Right forelimb (tissue), 1 donor: ENCODE measurements at places on chromosomes 4 and X.

GRCh38 chr4:16116493-16116990 lies 32.7 kb upstream of the PROM1 start:
- no peak for DNase-seq

- DNase-seq: no peak
Measured at GRCh38 chr4:88582493-88582892, 9.8 kb upstream of the HERC3 start.

- no peak for DNase-seq
Measured at GRCh38 chr4:181659202-181659601, 584.0 kb upstream of the TENM3 start.

DNA sequence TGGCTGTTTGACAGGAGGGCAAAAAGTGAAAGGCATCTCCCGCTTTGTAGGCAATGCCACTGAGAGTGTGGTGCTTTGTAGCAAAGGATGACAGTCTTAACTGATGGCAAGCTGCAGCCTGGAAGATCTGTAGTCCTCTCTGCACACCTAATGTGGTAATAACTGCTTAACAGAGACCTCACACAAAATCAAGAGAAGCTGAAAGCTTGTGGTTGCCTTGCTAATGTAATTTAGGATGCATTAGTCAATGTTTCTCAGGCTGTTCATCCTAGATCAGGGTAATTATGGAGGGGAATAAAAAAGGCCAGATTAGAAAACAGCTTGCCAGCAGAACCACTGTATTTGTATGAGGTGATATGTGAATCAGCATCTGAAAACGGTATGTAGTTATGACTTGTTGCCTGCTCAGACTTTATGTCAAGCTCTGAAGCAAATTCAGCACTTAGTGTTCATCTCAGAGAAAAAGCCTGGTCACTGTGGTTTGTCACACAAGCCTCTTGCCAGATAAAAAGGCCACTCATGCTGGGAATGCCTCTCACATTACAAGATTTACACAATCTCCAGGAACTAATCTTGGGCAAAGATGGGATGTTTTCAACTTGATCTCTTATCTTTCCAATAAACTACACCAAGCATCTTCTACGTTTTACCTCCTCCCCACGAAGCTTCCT lies 130.8 kb downstream of the ENOX2 start:
- DNase-seq: no peak

DNA sequence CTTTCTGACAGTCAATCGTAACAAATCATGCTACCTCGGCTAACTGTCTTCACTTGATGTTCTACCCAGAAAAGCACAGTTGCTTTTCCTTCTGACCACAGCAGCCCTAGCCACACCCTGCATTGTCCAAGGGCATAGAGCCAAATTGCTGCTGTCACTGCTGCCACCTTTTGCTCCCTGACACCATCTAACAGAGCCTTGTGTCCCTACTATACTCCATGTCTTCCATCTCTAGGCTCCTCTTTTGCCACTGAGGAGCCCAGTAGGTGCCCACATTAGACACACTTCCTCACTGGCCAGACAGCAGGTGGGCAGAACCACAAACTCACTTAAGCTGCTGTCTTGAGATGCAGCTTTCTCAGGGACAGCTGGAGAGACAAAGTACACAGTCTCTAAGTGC lies 91.4 kb downstream of the ANXA3 start:
- DNase-seq: no peak

- no peak for DNase-seq
Measured at GRCh38 chrX:22147214-22147613, 115.1 kb downstream of the PHEX start.

GRCh38 chr4:82293304-82293703 lies 80.5 kb downstream of the HNRNPD start:
- DNase-seq: no peak

DNA sequence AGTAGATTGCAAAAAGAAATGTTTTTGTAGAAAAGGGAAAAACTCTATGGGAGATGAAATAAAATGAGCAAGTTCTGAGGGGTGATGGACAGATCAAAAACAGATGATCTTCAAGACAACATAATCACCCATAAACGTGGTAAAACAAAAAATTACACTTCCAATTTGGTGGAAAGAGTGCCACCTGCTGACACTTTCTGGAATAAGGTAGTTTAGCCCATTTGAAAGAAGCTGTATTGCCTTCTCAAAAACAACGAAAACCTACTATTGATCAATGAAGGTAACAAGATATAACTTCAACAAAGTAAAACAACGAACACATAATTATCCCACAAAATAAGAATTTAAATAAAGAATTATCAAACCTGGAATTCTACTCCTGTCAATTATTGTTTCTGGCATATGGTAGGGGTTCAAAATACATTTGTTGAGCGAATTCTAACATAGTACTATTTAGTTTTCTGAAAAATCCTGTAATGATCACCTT lies 2.5 kb downstream of the COQ2 start:
- peak; percentile 48 for DNase-seq

- no peak for DNase-seq
Measured at GRCh38 chr4:128427832-128428366, 140.3 kb upstream of the PGRMC2 start.

DNA sequence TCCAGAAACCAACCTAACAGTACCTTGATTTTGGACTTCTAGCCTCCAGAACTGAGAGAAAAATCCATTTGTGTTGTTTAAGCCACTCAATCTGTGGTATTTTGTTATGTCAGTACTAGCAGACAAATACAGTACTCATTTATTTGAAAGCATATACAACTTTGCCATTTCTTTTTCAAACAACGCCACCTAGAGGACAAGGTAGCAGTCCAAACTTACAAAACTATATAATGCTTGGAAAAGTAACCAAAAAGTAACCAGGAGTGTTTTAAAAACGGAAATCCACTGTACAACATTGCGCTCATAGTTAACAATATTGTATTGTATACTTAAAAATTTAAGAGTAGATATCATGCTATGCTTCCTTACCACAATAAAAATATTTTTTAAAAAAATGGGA lies 37.0 kb upstream of the FGF13 start:
- no peak for DNase-seq

GRCh38 chr4:123299212-123299691 lies 97.3 kb upstream of the SPRY1 start:
- no peak for DNase-seq

DNA sequence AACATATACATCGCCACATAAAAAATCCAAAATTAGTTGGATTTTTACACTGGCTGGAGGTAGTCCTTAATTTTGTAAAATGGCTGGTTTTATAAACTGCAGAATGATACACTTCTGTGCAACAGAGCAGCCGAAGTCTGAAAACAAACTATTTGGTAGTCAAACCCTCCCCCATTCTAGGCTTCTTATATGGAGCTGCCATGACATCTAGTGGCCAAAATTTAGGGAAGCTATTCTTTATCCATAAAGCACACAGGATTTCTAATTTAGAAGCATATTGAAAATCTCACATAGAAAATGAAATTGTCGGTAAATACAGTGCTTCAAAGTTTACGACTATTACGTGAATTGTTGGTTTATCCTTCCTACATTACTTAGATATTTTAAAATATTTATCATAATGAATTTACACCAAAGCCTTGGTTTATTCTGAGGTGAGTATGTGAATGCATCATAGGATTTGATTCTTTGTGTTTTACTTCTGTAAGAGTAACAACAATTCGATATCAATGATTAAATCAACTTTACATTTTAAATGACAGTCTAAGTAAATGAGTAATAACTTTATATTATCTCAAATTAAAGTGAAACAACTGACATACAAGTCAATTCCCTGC lies 113.4 kb upstream of the FAM241A start:
- peak; percentile 51 for DNase-seq

GRCh38 chr4:94302191-94302590 lies 40.4 kb downstream of the HPGDS start:
- no peak for DNase-seq

- DNase-seq: peak; percentile 49
Measured at GRCh38 chrX:12901486-12901885, 4.9 kb upstream of the TLR8 start.

DNA sequence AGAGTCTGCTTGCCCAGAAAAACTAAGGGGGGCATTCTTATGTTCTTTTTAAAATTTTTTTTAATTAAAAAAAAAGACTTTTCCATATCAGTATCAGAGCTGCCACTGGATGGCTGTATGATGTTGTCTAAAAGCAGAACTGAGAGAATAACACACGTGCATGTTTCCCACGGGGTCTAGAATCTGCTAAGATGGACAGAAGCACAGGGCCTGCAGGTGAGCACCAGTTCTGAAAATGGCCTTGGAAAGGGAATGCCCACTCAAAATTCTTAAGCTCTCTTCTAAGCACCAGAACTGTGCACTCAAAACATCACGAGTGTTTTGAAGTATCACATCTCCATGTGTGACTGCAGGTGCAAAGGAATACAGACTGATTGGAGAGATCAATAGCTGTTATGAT lies 61.1 kb downstream of the ARAP2 start:
- no peak for DNase-seq

DNA sequence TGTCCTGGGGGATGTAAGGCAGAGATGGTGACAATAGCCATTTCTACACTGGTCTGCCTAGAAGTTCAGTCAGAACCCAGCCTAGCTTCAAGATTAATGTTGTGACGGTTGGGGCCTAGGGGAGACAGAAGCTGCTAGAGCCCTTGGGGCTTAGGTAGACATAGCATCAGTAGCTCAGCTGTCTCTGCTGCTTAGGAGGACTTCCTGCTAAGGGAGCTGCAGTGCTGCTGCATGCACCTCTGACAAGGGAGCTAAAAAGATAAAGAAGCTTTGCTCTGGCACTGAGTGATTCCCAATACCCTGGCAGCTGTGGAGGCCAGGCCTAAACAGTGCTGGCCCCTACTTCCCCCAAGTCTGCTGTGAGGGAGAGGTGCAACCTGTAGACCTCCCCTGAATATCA lies 116.0 kb downstream of the CT47B1 start:
- no peak for DNase-seq

DNA sequence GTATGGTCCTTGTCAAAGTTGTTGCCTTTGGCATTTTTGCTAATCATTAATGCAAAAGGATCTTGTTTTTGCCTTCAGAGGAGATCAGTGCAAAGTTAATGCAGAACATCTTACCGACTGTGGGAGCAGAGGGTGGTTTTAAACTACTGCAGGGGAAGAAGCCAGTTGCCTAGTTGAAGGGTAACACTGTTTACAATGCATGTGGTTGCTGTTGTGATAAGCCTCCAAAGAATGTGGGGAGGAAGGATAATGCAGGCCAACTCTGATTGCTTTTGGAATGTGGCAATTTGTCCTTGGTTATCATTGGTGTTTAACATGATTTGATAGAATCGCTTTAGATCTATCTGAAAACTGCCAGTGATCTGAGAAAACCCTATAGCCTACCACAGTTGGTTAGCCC lies 204.3 kb upstream of the TLL1 start:
- no peak for DNase-seq

DNA sequence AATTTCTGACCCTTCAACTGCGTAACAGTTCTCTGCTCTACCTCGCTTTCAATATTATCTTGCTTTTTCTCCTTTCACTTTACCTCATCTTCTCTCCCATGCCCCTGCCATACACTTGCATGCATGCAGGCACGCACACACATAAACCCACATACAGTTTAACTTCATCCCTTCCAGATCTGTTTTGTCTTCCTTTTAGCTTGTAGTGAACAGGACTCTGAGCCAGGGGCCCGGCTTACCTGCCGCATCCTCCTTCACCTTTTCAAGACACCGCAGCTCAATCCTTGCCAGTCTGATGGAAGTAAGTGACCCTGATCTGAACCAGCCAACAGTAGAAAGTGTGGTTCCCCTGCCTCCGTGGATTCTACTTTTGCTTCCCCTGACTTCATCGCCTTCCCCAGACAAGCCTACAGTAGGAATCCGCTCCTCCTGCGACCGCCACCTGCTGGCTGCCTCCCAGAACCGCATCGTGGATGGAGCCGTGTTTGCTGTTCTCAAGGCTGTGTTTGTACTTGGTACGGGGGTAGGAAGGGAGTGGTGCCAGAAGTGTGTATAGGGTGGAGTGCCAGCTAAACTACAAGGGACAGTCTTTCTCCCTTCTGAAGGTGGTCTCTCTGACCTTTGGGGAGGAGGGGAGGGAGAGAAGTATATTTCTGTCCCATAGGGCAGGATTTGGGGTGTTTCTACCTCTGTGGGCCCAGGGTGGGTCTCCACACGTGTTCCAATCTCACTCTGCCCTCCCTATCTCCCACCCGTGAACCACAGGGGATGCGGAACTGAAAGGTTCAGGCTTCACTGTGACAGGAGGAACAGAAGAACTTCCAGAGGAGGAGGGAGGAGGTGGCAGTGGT lies 10.7 kb downstream of the MED12 start:
- DNase-seq: peak; percentile 76
